Stomach (tissue), 19 donors: ENCODE measurements at places on chromosomes 4 and X. TPM values are rescaled to one million over a fixed set of nuclear protein-coding genes. Genes with fewer than 3 reads are reported as not detected.

- H3K4me3 ChIP-seq = no peak overlapping the region
- no peaks in the 10 kb centered on the region for H3K27me3 ChIP-seq
- H3K27ac ChIP-seq = no peak overlapping the region
- H3K36me3 ChIP-seq = no peaks in the 10 kb centered on the region
- DNase-seq = no peak
These were observed 131.9 kb downstream of the RTL3 start for GRCh38 chrX:78527263-78527662.

DNA sequence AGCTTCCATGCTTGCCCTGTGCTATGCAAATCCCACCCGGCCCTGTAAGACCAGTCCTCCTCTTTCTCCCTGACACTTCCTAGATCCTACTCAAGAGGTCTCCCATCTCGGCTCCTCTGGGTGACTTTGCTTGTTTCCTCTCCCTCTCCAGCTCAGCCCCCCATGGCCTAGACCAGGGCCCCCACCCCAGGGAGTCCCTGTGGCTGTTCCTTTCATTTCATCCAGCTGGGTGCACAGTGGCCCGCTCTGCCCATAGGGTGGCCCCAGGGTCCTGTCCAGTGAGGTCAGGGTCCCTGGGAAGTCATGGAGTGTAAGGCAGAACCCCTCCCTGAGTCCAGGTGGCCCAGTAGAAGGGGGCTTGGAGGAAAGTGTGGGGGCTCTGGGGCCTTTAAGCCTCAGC, 52.3 kb upstream of the NKX1-1 start:
- DNase-seq = no peak
- H3K27me3 ChIP-seq = peaks cover 56% of the 10 kb centered on the region
- no peak overlapping the region for H3K27ac ChIP-seq
- no peaks in the 10 kb centered on the region for H3K36me3 ChIP-seq

DNA sequence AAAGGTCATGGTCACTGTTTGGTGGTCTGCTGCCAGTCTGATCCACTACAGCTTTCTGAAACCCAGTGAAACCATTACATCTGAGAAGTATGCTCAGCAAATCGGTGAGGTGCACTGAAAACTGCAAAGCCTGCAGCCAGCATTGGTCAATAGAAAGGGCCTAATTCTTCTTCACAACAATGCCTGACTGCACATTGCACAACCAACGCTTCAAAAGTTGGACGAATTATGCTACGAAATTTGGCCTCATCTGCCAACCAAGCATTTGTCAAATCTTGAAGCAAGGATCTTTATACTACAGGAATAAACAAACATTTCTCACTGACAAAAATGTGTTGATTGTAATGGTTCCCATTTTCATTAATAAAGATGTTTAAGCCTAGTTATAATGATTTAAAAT, 90.4 kb downstream of the EIF4E start:
- H3K4me3 ChIP-seq = no peak overlapping the region
- no peak overlapping the region for H3K27ac ChIP-seq
- H3K4me1 ChIP-seq = no peaks in the 10 kb centered on the region
- H3K27me3 ChIP-seq = no peaks in the 10 kb centered on the region
- no peak for DNase-seq

DNA sequence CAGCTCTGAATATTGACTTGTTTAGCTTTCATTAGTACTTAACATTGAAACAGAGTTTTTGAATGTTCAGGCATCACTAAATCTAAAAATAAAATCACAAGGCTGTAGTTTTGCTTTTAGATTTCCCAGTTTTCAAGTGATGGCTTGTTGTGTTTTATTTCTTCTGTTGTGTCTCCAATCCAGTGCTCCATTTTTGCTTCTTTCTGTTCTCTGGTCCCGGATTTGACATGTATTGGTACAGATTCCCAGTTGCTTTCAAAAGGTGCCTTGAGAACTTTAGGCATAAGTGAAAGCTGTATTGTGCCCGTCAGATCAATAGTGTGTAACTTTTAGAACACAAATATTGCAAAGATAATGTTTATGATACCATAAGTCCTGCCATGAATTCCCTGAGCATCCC, 53.2 kb downstream of the ARHGAP10 start:
- no peaks in the 10 kb centered on the region for H3K27me3 ChIP-seq
- H3K27ac ChIP-seq = no peak overlapping the region
- H3K4me1 ChIP-seq = peaks cover 36% of the 10 kb centered on the region
- DNase-seq = no peak
- H3K4me3 ChIP-seq = no peak overlapping the region

- no peaks in the 10 kb centered on the region for H3K27me3 ChIP-seq
- no peak overlapping the region for H3K27ac ChIP-seq
- no peaks in the 10 kb centered on the region for H3K36me3 ChIP-seq
- H3K4me1 ChIP-seq = no peaks in the 10 kb centered on the region
- H3K4me3 ChIP-seq = no peak overlapping the region
These were observed 17.6 kb upstream of the CCNI start for GRCh38 chr4:77093401-77093800.

- no peak overlapping the region for H3K27ac ChIP-seq
- no peak overlapping the region for H3K4me3 ChIP-seq
- no peaks in the 10 kb centered on the region for H3K27me3 ChIP-seq
- H3K36me3 ChIP-seq = no peaks in the 10 kb centered on the region
- H3K4me1 ChIP-seq = no peaks in the 10 kb centered on the region
These were observed 28.7 kb downstream of the MID1 start for GRCh38 chrX:10591363-10592335.

- H3K27ac ChIP-seq = no peak overlapping the region
- no peak overlapping the region for H3K4me3 ChIP-seq
- no peaks in the 10 kb centered on the region for H3K27me3 ChIP-seq
- no peaks in the 10 kb centered on the region for H3K36me3 ChIP-seq
- no peak for DNase-seq
These were observed 902.3 kb upstream of the SLIT2 start for GRCh38 chr4:19349416-19349815.

DNA sequence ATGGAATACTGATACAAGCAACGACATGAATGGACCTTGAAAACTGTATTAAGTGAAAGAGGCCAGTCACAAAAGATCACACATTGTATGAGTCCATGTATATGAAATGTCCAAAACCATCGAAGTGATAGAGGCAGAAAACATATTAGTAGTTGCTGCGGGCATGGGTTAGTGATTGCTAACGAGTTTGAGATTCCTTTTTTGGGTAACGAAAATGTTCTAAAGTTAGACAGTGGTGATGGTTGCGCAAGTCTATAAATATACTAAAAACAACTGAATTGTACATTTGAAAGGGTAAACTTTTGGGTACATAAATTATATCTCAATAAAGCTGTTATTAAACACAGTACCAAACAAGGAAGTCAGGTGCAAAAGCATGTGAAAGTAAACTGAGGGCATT, 234.5 kb downstream of the FBXW7 start:
- H3K4me3 ChIP-seq = no peak overlapping the region
- no peaks in the 10 kb centered on the region for H3K4me1 ChIP-seq
- no peak overlapping the region for H3K27ac ChIP-seq
- H3K27me3 ChIP-seq = no peaks in the 10 kb centered on the region
- no peak for DNase-seq

GRCh38 chrX:72554448-72555140, 18.0 kb downstream of the HDAC8 start:
- peaks cover 9% of the 10 kb centered on the region for H3K27me3 ChIP-seq
- no peaks in the 10 kb centered on the region for H3K36me3 ChIP-seq
- DNase-seq = no peak
- no peaks in the 10 kb centered on the region for H3K4me1 ChIP-seq
- H3K27ac ChIP-seq = no peak overlapping the region
- H3K4me3 ChIP-seq = no peak overlapping the region

- no peak for DNase-seq
- peaks cover 21% of the 10 kb centered on the region for H3K4me1 ChIP-seq
- peaks cover 100% of the 10 kb centered on the region for H3K27me3 ChIP-seq
- no peak overlapping the region for H3K4me3 ChIP-seq
- H3K27ac ChIP-seq = no peak overlapping the region
These were observed 5.2 kb downstream of the NKX3-2 start for GRCh38 chr4:13539047-13539618.

DNA sequence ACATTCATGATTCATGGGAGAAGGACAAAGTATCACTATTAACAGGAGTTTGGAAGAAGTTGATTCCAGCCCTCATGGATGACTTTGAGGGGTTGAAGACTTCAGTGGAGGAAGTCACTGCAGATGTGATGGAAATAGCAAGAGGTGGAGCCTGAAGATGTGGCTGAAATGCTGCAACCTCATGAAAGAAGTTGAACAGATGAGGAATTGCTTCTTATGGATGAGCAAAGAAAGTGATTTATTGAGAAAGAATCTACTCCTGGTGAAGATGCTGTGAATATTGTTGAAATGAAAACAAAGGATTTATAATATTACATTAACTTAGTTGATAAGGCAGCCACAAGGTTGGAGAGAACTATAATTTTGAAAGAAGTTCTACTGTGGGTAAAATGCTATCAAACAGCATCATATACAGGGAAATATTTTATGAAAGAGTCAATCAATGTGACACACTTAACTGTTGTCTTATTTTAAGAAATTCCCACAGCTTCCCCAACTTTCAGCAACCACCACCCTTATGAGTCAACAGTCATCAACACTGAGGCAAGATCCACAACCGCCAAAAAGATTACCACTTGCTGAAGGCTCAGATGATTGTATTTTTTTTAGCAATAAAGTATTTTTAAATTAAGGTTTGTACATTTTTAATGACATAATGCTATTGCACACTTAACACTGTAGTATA, 302.6 kb downstream of the CBLL2 start:
- no peaks in the 10 kb centered on the region for H3K4me1 ChIP-seq
- no peaks in the 10 kb centered on the region for H3K27me3 ChIP-seq
- H3K27ac ChIP-seq = no peak overlapping the region

- no peak overlapping the region for H3K27ac ChIP-seq
- no peak for DNase-seq
- no peaks in the 10 kb centered on the region for H3K27me3 ChIP-seq
- H3K4me1 ChIP-seq = no peaks in the 10 kb centered on the region
- H3K36me3 ChIP-seq = no peaks in the 10 kb centered on the region
These were observed 56.5 kb upstream of the ARX start for GRCh38 chrX:25072247-25072646.

DNA sequence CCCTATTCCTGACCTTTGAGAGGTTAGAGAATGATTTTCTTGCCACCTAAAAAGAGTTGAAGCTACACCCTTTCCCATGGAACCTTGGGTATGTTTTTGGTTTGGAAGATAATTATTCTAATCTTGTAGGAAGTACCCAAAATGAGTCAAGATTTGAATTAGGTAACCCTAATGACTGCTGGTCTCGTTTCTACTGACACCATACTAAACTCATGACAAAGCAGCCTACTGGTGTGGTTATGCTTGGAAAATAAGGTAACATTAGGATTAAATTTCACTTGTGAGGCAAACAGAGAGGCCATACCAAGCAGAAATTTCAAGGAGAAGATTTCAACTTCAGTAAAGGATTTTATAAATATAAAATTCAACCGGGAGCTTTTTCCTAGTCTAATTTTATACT, 107.9 kb downstream of the FBXW7 start:
- no peaks in the 10 kb centered on the region for H3K27me3 ChIP-seq
- no peaks in the 10 kb centered on the region for H3K36me3 ChIP-seq
- no peak overlapping the region for H3K4me3 ChIP-seq

GRCh38 chr4:1459081-1459721, 53.0 kb upstream of the NKX1-1 start:
- DNase-seq = no peak
- peaks cover 62% of the 10 kb centered on the region for H3K27me3 ChIP-seq
- no peaks in the 10 kb centered on the region for H3K4me1 ChIP-seq
- no peak overlapping the region for H3K27ac ChIP-seq
- H3K36me3 ChIP-seq = no peaks in the 10 kb centered on the region

DNA sequence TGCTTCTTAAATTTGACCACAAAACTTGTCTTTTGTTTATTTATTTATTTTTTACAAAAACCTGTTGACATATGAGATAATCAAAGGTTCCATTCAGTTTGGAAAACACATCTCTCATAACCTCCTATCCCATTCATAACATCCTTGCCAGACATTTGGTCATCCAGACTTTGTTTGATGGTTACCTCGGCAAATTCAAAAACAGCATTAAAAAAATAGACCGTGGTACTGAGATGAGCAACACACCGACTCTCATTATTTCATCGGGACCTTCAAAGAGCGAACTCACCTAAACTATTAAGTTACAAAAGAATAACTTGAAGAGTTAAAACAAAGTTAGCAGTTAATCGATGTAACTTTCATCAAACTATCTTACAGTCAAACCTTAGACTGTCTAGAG, 85.8 kb upstream of the RPS6KA3 start:
- H3K4me1 ChIP-seq = no peaks in the 10 kb centered on the region
- H3K4me3 ChIP-seq = no peak overlapping the region
- peaks cover 3% of the 10 kb centered on the region for H3K27me3 ChIP-seq
- H3K27ac ChIP-seq = no peak overlapping the region
- H3K36me3 ChIP-seq = no peaks in the 10 kb centered on the region

DNA sequence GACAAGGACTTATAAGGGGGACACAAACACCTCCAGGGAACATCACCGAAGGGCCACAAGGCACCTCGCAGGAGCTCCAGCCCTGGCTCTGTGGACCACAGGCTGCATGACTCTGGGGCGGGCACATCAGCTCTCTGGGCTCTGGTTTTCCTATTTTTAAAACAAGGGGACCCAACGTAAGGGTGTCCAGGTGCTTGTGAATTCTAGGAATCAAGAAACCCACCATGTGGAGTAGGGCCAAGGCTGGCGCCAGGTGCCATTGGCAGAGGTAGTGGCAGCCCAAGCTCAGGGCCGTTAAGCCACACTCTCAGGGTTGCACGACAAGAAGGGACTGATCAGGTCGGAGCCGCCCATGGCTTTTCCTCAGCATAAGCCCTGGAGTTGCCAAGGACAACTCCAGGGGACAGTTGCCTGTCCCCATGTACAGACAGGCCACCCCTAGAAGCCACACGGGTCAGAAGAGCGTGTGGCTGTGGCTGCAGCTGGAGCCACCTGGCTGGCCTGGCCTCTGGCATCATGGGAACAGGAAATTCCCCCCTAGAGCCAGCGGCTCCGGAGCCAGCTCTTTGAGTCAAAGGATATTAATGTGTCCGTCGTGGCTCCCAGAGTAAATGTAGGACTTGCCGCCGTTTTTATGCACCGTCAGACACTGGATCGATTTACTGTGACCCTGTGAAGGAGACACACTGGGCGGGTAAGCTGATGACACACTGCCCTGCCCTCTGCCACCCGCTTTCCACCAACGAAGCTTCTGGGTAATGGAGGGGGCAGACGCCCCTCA, 32.5 kb downstream of the WDR1 start:
- peaks cover 100% of the 10 kb centered on the region for H3K36me3 ChIP-seq
- no peak overlapping the region for H3K27ac ChIP-seq
- H3K4me3 ChIP-seq = no peak overlapping the region
- peaks cover 43% of the 10 kb centered on the region for H3K4me1 ChIP-seq

- H3K4me3 ChIP-seq = peak overlapping the region; percentile 78
- H3K27ac ChIP-seq = peak overlapping the region; percentile 80
- H3K27me3 ChIP-seq = peaks cover 14% of the 10 kb centered on the region
- no peak for DNase-seq
- no peaks in the 10 kb centered on the region for H3K4me1 ChIP-seq
- H3K36me3 ChIP-seq = no peaks in the 10 kb centered on the region
These were observed 537 bp upstream of the PRKX start for GRCh38 chrX:3713937-3714434.

PDGFRA gene
- 371 TPM for total RNA-seq

TCP11X2 gene
- not detected for total RNA-seq

GAGE2A gene
- total RNA-seq = not detected

RNF150 gene
- 37.1 TPM for total RNA-seq

CABS1 gene
- total RNA-seq = not detected

VCX2 gene
- not detected for total RNA-seq

INTU gene
- total RNA-seq = 2.3 TPM

SCRG1 gene
- total RNA-seq = 0.58 TPM

CLDN22 gene
- total RNA-seq = not detected

FAM53A gene
- 0.73 TPM for total RNA-seq

TLR8 gene
- total RNA-seq = 1.5 TPM

AKAP17A gene
- total RNA-seq = 51.0 TPM

SPARCL1 gene
- total RNA-seq = 192 TPM

PWWP3B gene
- total RNA-seq = under 0.01 TPM

FAM9B gene
- total RNA-seq = not detected

BBS12 gene
- total RNA-seq = 4.4 TPM

TEX13C gene
- total RNA-seq = not detected
